ENCODE measurements at places on chromosomes 4 and X.

- no peak for DNase-seq
These were observed 11.0 kb upstream of the TBC1D8B start for GRCh38 chrX:106791495-106791894.

GRCh38 chr4:139761461-139761860 lies 95.8 kb downstream of the MGST2 start:
- no peak for DNase-seq

- no peak for DNase-seq
These were observed 50.9 kb downstream of the ABCG2 start for GRCh38 chr4:88107406-88108107.

DNA sequence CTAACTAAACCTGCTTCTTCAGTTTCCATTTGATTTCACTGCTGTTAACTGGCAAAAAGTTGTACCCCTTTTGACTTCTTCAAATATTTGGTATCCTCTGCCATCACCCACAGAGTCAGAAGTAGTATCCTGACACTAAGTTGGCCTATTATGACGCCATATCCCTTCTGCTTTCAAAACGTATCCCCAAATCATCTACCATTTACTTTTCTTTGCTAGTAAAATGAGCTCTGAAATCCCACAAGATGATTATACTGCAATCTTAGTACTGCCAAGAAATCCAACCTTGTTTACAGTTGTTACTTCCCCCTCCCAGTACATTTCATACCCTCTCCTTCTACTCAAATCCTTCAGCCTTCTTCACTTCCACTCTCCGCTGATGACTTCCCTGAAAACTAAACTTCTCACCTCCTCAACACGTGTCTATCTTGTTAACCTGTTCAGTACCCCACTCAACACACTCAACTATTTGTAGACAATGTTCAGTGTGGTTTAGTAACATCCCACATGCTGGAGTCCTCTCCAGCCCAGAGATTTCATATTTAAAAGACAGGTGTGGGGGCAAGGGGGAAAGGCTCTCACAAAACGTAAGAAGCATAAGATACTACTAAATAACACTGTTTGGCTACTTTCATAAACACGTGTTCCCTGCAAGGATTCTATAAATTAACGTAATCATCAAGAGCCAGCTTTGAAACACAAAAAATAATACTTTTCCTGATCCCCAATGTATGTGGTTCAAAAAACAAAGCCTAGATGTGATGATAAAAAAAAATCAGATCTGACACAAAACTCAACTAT lies 1.3 kb downstream of the NAF1 start:
- DNase-seq = no peak

GRCh38 chrX:63275127-63275526 lies 76.0 kb downstream of the SPIN4 start:
- no peak for DNase-seq

DNA sequence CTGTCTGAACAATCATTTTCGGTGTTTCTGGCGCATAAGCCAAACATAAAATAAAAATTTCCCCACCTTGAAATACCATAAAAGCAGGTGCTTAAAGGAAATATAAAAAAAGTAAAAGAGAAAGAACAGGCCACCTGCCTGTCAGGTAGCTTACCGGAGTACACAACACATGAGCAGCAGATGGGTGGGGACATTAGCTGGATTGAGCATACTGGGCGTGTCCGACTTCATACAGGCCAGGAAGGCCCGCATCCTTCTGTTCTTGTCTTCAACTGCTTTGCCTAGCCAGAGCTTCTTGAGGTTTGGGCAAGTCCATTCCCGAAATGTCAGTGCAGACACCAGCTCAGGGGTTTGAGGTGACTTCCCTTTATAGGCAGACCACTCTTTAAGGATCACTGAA lies 66.7 kb downstream of the FAM120C start:
- no peak for DNase-seq

- no peak for DNase-seq
These were observed 7.1 kb upstream of the ELF2 start for GRCh38 chr4:139184129-139184528.

All from femur (tissue), 1 donor.